ENCODE measurements at places on chromosomes 12 and 14. TPM values are rescaled to one million over a fixed set of nuclear protein-coding genes. Genes with fewer than 3 reads are reported as not detected.

Gene TBPL2
- total RNA-seq = not detected

Gene C12orf60
- 1.00 TPM for total RNA-seq

Gene KRT71
- total RNA-seq = not detected

Gene VRTN
- not detected for total RNA-seq

DNA sequence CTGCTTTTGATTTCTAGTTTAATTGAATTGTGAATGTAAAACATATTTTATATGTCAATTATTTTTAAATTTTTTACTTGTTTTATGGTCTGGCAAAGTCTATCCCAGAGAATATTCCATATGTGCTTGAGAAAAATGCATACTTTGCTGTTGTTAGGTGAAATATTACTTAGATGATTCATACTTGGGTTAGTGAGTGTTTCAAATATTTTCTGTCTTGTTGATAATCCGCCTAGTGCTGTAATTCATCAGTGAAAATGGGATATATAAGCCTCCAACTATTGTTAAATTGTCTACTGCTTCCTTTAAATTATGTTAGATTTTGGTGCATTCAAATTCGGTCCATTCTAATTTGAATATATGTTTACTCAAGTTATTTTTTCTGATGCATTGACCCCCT is 395.5 kb downstream of the LRFN5 start:
- no peak for DNase-seq

GRCh38 chr12:103696101-103696500 is 109.0 kb downstream of the STAB2 start:
- no peak for DNase-seq

DNA sequence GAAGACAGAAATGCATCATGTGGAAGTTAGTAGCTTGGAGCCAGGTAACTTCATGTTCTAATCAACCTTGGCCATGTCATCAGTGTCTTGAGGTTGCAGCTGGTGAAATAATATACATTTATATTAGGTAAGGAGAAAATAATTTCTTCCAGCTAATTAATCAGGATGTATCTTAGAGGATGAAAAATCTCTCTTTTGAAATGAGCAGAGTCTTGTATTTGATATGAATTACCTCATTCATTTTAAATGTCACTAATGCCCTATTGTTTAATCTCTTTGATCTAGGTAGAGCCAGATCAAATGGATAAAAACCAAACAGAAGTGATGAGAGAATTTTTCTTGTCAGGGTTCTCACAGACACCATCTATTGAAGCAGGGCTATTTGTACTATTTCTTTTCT is at the start of gene OR4Q2:
OR4Q2 (plus strand) TSS at position 301 of the 400 bp plus-strand sequence.
- no peak for DNase-seq

- DNase-seq = no peak
Observed at GRCh38 chr12:113749433-113749815, 216.7 kb downstream of the RBM19 start.

- no peak for DNase-seq
Observed at GRCh38 chr12:77437206-77437605, 371.8 kb upstream of the E2F7 start.

DNA sequence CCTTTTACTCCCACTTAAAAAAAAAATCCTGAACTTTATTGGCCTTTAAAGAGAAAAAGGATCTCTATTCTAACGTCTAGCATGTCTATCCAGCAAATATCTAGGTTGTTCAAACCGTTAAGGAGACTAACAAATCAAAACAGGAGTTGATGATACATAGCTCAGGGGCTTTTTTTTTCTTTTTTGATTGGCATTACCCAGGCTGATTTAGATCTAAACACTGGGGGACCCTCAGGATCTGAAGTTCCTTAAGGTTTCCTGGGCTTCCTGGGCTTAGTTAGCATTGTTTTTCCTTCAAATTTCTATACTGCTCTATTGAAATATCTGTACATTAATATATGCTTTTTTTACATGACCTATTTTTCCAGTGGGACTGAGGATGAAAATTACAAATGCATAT is 42.3 kb downstream of the EFCAB11 start:
- no peak for DNase-seq

DNA sequence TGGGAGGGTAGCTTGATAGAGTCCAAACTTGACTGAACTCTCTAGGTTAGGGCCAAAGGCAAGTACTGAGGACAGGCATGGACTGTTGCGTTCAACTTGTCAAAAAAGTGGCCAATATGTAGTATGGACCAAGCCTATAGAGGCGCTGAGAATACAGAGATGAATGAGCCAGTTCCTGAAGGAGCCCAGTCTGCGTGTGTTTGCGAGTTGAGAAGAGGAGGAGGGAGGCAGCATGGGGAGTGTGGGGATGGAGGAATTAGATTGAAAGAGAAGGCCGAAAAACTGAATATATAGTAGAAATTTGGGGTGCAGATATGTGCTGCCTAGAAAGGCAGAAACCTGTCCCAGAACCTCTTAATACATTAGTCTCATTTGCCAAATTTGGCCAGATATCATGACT is 412.4 kb downstream of the PCNX1 start:
- DNase-seq = no peak

DNA sequence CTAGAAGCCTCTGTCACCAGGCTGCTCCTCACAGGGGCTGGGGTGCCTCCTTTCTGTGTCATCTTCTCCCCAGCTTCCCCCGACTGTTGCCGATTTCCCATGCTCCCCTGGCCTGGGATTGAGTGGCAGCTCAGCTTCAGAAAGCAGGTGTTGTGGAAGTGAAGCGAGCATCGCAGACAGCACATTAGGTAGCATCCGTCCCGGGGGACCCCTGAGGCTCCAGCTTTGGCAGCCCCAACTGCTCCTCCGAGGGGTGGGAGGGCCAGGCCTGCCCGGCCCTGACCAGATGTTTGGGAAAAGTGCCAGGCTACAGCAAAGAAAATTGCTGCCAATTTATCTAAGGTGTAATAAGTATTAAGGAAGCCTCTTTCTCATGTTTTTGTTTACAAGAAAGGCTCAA is 1045.6 kb downstream of the BCL11B start:
- DNase-seq = no peak

- DNase-seq = peak; percentile 89
Observed at GRCh38 chr12:95942524-95943329, at the start of gene CCDC38. TSS of gene CCDC38 (minus strand) at chr12:95942614. CDS start at chr12:95936509, 6,105 bp downstream.

DNA sequence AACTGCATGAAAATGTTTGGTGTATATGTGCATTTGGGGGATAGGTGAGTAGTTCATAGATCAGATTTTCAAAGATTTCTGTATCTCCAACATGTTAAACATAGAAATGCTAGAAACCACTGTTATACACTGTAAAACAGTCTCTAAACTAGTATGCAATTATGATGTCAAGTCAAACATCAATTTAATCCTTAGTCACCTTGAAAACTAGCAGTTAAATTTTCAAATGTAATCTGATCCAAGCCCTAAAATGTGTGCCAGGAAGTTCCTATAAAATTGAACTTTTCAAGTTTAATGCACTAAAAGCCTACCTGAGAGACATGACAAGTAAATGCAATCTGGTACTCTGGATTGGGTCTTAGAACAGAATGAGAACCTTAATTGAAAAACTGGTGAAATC is 14.5 kb downstream of the SLC35F4 start:
- DNase-seq = no peak

GRCh38 chr14:66046591-66046990 is 439.6 kb upstream of the CCDC196 start:
- DNase-seq = no peak
